ENCODE measurements at places on chromosomes 13 and 19. TPM values are rescaled to one million over a fixed set of nuclear protein-coding genes. Genes with fewer than 3 reads are reported as not detected.

The ZNF614 gene
- total RNA-seq, result 13.9 TPM

The LSR gene
- total RNA-seq, result 195 TPM

The ZNF729 gene
- total RNA-seq, result 6.2 TPM

The BLVRB gene
- 25.0 TPM for total RNA-seq

The ZNF709 gene
- total RNA-seq, result 8.1 TPM

The AP1M2 gene
- 7.7 TPM for total RNA-seq

The RAB11B gene
- total RNA-seq, result 95.2 TPM

The TMEM238 gene
- 6.4 TPM for total RNA-seq

The ELSPBP1 gene
- 0.25 TPM for total RNA-seq

The KCNK6 gene
- 3.5 TPM for total RNA-seq

The TRAPPC6A gene
- 42.8 TPM for total RNA-seq

The NLRP4 gene
- 15.4 TPM for total RNA-seq

The C19orf73 gene
- 8.5 TPM for total RNA-seq

The PRODH2 gene
- total RNA-seq, result 0.99 TPM

The CASP14 gene
- total RNA-seq, result 0.12 TPM

The ERICH4 gene
- total RNA-seq, result 1.8 TPM

The HPN gene
- 0.79 TPM for total RNA-seq

The OR1I1 gene
- total RNA-seq, result not detected

The CNN1 gene
- total RNA-seq, result 151 TPM

The KLK4 gene
- 0.55 TPM for total RNA-seq

The PLK5 gene
- 13.4 TPM for total RNA-seq

The ZNF575 gene
- 1.7 TPM for total RNA-seq

The LHB gene
- total RNA-seq, result 13.9 TPM

The APC2 gene
- total RNA-seq, result 5.9 TPM

The ARL11 gene
- total RNA-seq, result 0.47 TPM

The SYT3 gene
- 2.5 TPM for total RNA-seq

The ADGRE3 gene
- 0.31 TPM for total RNA-seq

The TMEM59L gene
- total RNA-seq, result 4.3 TPM

The ZNF471 gene
- total RNA-seq, result 13.1 TPM

The CGB7 gene
- total RNA-seq, result 3.0 TPM

The KIR3DL2 gene
- not detected for total RNA-seq

The NBEA gene
- 22.2 TPM for total RNA-seq

The KRTDAP gene
- total RNA-seq, result 5.6 TPM

The ADGRL1 gene
- 45.0 TPM for total RNA-seq

The CLN5 gene
- total RNA-seq, result 39.2 TPM

The IFNL1 gene
- not detected for total RNA-seq

The URAD gene
- total RNA-seq, result 0.87 TPM

The ZNF600 gene
- total RNA-seq, result 6.9 TPM

The TPTE2 gene
- 9.9 TPM for total RNA-seq

The CEACAM16 gene
- not detected for total RNA-seq

The ADAT3 gene
- total RNA-seq, result 16.7 TPM

The CABP5 gene
- total RNA-seq, result 0.43 TPM

The TINCR gene
- 5.6 TPM for total RNA-seq

The RANBP3 gene
- total RNA-seq, result 148 TPM

The KASH5 gene
- total RNA-seq, result 72.8 TPM

Measured in testis (tissue), 5 donors.